ENCODE measurements at places on chromosomes 6 and 20.

DNA sequence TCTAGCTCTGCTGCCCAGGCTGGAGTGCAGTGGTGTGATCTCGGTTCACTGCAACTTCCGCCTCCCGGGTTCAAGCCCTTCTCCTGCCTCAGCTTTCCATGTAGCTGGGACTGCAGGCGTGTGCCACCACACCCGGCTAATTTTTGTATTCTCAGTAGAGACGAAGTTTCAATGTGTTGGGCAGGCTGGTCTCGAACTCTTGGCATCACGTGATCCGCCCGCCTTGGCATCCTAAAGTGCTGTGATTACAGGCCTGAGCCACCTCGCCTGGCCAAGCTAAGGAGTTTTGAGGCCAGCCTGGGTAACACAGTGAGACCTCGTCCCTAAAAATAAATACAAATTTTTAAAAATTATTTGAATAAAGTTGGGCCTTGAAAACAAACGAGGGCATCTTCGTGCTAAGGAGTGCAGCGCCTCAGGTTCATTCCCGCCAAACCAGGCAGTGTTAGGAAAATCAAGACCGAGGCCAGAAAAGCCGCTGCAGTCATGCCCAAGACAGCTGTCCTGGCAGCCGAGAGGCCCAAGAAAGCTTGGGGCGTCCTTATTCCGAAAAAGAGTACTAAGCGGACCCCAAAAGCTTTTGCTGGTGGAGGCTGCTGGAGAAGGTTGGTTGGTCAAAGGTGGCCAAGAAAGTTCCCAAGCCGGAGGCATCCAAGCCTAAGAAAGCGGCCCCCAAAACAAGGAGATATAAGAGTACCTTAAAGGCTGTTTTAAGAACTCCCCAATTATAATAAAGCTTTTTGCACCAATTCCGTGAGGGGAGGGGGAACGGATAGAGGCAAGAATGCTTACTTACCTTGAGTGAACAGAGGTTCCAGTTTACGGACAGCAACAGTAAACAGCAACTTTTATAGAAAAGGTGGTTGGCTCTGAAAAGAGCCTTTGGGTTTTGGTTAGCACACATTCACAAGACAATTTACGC, 109.0 kb downstream of the HFE start:
- DNase-seq = no peak

- no peak for DNase-seq
Measured at GRCh38 chr6:118873239-118873638, 20.7 kb upstream of the ASF1A start.

GRCh38 chr6:156689656-156690055, 87.5 kb upstream of the ARID1B start:
- no peak for DNase-seq

DNA sequence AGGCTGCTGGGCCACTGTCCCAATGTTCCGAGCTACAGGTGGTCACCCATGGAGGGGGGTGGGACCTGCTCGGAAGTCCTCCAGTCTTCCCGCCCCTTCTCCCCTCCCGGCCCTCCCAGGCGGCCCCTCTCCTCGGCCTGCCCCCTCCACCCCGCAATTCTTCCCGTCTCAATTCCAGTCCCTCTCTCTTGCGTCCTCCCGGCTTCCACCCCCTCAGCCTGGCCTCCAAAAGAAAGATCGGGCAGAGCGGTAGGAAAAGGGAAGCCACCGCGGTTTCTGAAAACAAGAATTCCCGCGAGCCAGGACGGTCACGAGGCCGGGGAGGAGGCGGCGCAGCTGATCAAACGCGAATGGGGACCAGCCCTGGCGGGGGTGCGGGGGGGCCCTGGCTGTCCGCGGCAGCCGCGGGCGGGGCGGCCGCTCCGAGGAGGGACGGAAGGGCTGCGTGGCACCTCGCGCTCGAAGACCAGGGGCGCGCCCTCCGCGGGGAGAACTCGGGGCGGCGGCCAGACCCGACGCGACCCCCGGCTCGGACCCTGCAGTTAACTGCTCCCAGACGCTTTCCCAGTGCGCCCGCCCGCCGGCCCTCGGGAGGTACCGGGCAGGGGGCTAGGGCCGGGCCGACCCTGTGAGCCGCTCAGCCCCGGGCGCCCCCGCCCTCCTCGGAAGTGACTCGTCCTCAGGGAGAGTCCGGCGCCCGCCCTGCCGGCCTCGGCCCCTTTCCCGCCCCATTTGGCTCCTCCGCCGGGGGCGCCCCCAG, 1.0 kb downstream of the PXDC1 start:
- DNase-seq = no peak

Data from activated CD4-positive, alpha-beta T cell treated with anti-CD3 and anti-CD28 coated beads, Interleukin-2, amount 50 U/mL, for 24 hours (primary cell).